ENCODE measurements at places on chromosomes 12 and 14.

- DNase-seq = no peak
These were observed 7.3 kb downstream of the C1RL start for GRCh38 chr12:7101694-7102131.

DNA sequence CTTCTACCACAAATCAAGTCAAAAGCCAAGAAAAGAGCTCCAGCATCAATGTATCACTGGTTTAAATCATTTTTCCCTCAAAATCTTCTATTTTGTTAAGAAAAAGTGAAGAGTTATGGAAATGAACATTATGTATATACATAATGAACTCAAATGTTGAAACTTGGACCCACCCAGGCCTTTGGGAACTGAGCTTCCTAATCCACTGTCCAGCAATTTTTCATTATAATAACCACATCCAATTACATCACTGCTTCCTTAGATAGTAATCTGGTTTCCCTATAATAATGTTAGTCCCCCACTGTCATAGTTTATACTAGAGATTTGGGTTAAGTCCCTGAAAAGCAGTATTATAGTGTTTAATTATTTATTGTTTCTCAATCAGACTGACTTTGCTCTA, 170.9 kb downstream of the PIK3C2G start:
- no peak for DNase-seq

GRCh38 chr14:102471921-102472790, 37.4 kb downstream of the ANKRD9 start:
- DNase-seq = no peak

DNA sequence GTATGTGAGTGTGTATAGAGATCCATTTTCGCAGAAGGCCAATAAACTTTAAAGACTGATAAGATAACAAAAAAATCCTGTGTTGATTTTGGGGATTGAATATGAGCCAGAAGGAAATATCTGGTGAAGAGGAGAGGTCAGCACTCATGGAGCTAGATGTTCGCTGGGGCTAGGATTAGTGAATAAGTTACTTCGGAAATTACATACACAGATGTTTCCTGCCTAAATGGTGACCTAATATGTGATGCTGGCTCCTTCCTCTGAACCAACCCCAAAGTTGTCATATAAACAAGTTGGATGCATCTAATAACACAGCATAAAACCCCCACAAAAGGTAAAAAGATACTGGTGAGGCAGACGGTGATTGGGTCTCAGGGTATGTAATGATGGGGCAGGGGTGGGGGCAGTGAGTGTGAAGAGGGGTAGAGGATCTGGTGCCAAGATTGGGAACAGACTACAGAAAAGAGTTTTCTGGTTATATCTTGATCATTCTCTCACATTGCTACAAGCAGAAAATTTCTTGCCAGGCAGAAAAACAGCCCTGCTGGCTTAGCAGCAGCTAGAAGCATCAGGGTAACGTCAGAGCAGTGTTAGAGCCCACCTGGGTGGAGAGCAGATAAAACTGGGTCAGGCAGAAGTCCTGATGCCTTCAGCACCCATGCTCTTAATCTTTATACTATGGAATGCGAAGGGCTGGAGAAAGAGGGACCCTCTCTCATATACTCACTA, 140.4 kb upstream of the GZMB start:
- no peak for DNase-seq

DNA sequence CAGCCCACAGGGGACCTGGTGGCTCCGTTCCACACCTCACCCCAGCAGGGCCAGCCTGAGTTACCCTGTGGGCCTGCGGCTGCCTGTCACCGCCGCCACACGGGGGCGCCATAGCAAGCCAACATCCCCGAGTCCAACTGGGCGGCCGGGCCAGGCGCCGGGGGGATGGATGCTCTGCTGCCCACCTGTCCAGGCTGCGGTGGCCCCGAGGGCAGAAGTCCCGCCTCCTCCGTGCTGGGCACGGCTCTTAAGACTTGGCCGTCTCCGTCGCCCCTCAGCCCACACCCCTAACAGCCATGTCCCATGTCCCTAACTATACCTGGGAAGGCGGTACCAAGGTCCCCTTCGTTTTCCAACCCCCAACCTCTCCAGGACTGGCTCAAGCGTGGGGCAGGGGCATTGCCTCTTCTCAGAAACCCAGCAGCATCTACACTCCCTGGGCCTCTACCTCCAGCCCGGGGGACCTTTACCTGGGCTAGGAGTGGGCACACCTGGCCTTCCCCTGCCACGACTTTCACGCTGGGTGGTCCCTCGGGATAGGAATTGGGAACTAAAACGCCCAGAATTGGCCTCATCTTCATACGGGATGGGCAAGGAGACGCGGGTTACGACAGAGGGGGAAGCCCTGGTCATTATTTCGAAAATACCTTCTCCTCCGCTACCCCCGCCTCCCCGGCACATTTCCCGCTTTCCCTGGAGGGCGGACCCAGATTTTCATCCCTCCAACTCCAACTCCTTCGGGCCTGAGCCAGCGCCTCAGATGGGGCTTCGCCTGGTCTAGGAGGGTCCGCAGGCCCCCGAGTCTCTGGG, 1.1 kb upstream of the CYP46A1 start:
- DNase-seq = no peak

Data from CMK (cell line).